ENCODE measurements at places on chromosomes 11 and 22.

DNA sequence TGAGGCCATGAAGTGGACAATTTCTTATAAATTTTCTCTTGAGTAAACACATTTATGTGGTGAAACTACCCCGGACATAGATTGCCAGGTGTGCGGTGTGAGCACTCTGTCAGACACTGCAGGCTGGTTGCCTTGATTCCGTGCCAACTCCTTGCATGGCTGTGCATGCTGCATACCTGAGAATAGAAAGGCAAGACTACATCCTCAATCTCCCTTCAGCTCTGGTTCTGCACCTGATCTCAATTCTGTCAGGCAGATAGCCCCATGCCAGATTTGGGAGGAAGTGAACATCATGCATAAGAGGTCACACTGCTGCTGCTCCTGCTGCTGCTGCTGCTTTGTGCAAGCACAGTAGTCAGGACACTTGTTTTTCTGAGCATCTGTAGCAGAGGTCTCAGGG is 42.5 kb upstream of the DEUP1 start:
- DNase-seq = no peak

GRCh38 chr22:35972559-35972958 is 56.1 kb downstream of the RBFOX2 start:
- no peak for DNase-seq

GRCh38 chr11:58395581-58395980 is 11.1 kb downstream of the OR5B3 start:
- no peak for DNase-seq

- no peak for DNase-seq
Measured at GRCh38 chr11:12577725-12578644, 96.2 kb upstream of the TEAD1 start.

DNA sequence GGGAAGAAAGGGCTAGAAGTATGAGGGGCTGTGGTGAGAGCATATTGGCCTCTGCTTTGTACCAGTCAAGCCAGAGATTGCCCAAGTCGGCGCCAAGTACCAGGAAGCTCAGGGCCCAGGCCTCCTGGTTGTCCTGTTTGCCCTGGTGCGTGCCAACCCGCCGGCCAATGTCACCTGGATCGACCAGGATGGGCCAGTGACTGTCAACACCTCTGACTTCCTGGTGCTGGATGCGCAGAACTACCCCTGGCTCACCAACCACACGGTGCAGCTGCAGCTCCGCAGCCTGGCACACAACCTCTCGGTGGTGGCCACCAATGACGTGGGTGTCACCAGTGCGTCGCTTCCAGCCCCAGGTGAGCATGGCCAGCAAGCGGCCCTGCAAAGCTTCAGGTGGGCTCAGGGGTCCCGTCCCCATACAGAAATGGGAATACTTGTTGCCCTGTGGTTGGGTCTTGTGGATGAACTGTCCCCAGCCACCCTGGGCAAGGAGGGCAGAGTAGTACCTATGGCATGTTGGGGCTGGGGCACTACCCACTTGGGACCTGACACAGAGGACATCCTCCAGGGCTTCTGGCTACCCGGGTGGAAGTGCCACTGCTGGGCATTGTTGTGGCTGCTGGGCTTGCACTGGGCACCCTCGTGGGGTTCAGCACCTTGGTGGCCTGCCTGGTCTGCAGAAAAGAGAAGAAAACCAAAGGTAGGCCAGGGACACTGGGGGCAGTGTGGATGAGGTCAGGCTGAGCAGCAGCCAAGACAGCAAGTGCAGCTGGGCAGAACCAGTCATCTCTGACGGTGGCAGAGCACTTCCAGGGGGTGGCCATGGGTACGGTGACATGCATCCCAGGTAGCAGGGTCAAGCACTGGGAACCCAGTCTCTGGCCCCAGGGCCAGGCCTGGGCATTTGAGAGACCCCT is 2.1 kb downstream of the TMEM25 start:
- DNase-seq = no peak

GRCh38 chr11:36467012-36467411 is 43.1 kb downstream of the TRAF6 start:
- DNase-seq = no peak

DNA sequence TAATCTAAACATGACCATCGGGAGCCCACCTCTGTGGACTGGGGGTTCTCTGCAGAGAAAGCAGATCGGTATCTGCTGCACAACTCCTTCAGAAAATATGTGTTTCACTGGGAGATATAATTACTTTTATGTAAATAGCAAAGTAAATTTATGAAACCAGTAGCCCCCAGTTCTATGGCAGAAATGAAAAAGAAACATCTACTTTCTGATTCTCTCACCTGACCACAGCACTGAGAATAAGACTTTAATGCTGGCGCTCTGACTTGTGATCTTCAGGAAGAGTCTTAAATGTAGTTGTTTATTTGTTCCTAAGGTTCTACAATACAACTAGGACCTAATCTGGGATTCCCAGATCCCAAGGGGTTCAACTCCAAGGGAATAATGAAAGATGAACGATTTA is 518.0 kb downstream of the DLG2 start:
- DNase-seq = no peak

- DNase-seq = peak; percentile 59
Measured at GRCh38 chr11:8092587-8093424, 11.8 kb downstream of the TUB start.

- peak; percentile 92 for DNase-seq
Measured at GRCh38 chr22:20550851-20551744, 43.7 kb downstream of the MED15 start.

- DNase-seq = no peak
Measured at GRCh38 chr11:111949519-111950426, 12.6 kb downstream of the DIXDC1 start.

- DNase-seq = no peak
Measured at GRCh38 chr11:117794772-117795629, 2.0 kb downstream of the DSCAML1 start.

GRCh38 chr11:6096417-6096816 is 11.1 kb upstream of the OR56B4 start:
- no peak for DNase-seq

DNA sequence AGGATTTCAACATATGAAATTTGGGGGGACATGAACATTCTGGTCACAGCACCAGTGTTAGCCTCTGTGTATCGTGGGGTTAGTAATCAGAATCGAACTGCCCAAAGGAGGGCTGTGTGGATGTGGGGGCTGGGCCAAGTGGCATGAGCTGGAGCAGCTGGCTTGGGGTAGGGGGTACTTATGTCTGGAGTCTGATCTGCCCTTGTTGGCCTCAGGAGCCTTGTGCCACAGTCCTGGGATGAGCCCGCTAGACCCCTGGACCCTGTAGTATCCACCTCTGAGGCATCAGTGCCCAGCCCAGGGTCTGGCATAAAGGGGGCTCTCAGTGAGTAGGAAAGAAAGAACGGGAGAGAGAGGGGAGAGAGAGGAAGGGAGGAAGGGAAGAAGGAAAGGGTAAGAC is 67.3 kb downstream of the LRRC32 start:
- DNase-seq = no peak

GRCh38 chr11:31617246-31617645 is 107.7 kb downstream of the ELP4 start:
- no peak for DNase-seq
